ENCODE measurements at places on chromosomes 3 and 15.

- DNase-seq: no peak
Measured at GRCh38 chr3:48140936-48141603, 47.1 kb downstream of the CDC25A start.

- DNase-seq: no peak
Measured at GRCh38 chr15:55197362-55197705, 593 bp upstream of the RSL24D1 start.

DNA sequence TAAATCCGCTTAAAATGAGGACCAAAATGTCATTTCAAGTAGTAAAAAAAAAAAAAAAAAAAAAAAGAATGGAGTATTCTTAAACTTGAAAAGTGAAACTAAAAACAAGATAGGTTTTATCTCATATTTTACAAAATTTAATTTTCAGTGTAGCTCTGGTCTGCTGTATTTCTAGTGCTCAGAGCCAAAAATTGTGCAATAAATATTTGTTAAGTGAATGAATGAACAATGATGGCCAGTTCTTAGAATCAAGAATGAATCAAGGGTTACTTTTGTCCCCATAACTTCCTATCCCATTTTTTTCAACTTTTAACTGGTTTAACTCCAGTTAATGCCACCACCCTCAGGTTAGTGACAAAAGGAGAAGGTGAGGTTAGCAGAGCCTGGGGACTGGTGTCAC lies 214.4 kb downstream of the ABHD5 start:
- DNase-seq: no peak

GRCh38 chr3:129023909-129024308 lies 22.8 kb downstream of the EFCC1 start:
- no peak for DNase-seq

DNA sequence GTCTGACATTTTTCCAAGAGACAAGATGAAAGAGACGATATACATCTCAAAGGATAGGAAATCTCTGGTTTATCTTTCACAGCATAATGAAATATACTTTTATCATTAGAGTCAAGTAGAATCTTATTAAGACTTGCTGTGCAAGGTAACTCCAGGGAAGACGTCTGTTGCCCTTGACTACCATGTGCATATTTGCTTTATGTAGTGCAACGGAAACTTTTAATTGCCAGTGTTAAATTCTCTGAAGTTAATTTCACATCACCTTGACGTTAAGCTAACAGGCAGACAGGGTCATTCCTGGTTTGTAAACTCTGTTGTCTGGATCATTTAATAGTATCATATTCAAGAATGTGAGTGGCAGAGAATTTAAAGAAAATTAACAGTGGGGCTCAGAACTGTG lies 82.8 kb downstream of the LRTM1 start:
- DNase-seq: no peak

- no peak for DNase-seq
Measured at GRCh38 chr3:158272081-158272480, 162.2 kb downstream of the RSRC1 start.

- no peak for DNase-seq
Measured at GRCh38 chr3:106398891-106399600, 530.2 kb upstream of the CBLB start.

- no peak for DNase-seq
Measured at GRCh38 chr15:48317221-48317620, 14.0 kb upstream of the DUT start.

DNA sequence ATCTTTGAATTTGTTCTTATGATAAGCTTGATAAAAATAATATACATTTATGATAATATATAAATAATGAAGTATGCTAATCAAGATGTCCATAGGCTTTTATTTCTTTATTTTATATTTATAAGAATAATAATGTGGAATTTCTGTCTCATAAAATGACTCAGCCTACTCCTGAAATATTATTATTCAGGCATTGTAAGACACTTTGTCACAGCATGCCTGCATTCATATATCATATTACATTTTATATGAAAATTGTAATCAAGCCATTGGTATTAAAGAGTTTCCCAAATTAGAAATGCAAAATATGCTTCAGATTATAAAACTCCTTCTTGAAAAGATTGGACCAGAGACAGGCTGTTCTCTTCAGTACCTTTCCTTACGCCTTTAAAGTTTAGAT lies 1303.7 kb upstream of the CADM2 start:
- no peak for DNase-seq

- no peak for DNase-seq
Measured at GRCh38 chr15:34810443-34811129, 15.2 kb upstream of the ACTC1 start.

DNA sequence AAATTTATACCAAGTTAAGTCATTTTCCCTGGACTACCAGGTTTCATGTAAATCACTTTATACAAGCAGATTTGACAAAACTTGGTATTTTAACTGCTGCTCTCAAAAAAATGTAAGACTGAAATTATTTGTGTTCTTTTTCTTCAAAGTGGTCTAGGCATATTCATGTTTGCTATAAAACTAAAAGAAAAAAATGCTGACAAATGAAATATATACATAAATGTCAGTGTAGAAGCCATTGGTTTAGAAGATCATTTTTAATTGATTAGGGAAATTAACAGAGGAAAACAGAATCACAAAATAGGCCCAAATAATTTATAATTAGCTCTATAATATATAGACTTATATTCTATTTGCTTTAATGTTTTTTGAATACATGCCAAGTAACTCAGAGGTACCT lies 523.2 kb downstream of the RBMS3 start:
- no peak for DNase-seq

DNA sequence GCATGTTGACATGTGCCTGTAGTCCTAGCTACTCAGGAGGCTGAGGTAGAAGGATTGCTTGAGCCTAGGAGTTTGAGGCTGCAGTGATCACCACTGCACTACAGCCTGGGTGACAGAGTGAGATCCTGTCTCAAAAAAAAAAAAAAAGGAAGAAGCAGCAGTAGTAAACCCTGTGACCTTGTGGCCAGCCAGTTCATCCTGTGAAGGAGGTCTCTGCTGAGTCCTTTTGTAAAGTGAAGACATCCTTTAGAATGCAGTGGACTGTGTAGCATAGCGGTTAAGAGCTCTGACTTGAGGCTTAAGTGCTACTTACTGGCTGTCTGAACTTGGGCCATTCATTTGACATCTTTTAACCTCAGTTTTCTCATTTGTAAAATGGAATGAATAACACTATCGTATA lies 8.3 kb downstream of the EXOSC7 start:
- no peak for DNase-seq

- DNase-seq: no peak
Measured at GRCh38 chr3:45927881-45928280, 15.4 kb upstream of the CXCR6 start.

- DNase-seq: no peak
Measured at GRCh38 chr3:65079560-65079959, 391.8 kb upstream of the ADAMTS9 start.

- no peak for DNase-seq
Measured at GRCh38 chr15:85099195-85099803, 117.6 kb downstream of the PDE8A start.

DNA sequence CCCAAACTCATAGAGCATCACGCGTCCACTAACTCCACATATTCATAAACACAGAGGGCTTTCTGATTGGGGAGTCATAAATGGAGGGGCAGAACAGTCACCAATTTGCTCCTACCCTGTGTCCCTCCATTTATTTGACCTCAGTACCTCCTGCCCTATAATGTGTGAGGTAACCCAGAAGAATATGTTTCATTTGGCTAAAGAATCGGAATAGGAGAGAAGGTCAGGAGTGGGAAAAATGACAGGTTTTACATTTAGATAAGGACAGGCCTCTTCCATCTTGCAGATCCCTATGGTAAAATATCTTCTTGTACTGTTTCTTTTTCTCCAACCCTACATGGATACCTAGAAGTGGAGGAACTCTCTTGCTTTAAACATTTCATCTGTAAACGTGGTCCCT lies 578.0 kb downstream of the TUSC7 start:
- no peak for DNase-seq

DNA sequence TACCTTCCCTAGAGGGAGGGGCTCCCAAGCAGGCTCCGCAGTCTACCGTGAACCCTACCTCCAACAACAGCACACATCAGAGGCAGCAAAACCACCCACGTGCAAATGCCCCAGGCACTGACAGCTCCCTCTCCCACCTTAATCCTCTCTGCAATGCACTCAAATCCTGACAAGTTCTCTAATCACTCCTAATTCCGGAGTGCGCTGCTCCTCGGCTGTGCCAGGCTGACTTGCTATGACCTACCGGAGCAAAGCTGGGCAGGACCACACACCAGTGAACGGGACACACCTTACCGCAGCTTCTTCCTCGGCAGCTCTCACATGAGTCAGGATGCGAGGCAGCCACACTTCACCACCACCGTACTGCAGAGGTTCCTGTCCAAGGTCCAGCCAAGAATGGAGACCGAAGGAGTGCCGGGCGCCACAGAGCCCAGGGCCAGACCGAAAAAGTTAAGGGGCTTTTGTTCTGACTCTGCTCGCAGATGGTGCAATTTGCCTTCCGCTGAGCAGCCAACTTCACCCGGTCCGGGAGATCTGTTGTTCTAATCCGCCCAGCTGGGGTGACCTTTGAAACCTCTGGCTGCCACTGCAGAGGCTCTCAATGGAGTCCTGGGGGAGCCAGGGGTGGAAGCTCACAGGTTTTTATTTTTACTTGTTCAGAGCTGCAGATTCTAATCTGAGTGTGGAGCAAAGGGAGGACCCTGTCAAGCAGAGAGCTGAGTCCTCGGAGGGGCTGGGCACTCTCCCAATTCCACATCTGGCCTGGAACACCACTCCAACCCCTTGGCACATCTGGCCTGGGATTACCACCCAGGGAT lies 84.4 kb downstream of the MYLK start:
- no peak for DNase-seq

- DNase-seq: no peak
Measured at GRCh38 chr15:70770863-70771262, 7.5 kb upstream of the UACA start.

- DNase-seq: no peak
Measured at GRCh38 chr3:156793851-156794250, 32.3 kb upstream of the LEKR1 start.

DNA sequence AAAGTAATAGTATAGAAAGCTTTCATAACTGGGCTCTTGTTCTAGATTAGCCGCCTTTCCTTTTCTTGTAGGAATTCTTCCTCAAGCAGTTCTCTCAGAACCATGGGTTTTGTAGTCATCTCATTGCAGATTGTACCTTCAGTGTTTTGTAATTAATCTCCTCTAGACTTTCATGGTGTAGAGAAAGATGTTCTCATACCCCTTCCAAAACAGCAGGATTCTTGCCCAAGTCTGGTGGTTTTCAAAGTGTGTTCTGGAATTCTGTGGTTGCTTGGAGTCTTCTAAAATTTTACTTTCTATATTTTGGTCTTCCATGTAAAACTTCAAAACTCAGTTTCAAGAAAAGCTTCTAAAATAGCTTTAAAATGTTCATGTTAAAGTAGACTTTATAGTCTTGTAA lies 293.8 kb downstream of the PTPRG start:
- no peak for DNase-seq

DNA sequence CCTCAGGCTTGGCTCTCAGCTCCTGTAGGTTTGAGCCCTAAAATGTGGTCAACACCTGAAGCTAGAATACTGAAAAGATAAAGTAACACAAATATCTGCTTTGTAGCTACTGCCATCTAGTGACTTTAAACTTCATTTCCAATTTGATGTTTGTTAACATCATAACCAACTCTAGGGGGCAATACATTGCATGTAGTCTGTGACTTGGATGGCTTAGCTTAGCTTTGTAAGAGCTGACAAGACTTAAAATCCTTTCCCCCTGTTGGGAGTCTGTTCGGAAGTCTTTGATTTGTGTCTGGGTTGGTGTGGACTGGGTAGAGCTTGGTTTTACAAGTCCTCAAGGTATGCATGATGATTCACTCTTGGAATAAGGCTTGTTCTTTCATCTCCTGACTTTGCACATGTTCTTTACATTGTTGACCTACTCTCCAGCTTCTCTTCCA lies 51.7 kb downstream of the SCN11A start:
- DNase-seq: no peak

DNA sequence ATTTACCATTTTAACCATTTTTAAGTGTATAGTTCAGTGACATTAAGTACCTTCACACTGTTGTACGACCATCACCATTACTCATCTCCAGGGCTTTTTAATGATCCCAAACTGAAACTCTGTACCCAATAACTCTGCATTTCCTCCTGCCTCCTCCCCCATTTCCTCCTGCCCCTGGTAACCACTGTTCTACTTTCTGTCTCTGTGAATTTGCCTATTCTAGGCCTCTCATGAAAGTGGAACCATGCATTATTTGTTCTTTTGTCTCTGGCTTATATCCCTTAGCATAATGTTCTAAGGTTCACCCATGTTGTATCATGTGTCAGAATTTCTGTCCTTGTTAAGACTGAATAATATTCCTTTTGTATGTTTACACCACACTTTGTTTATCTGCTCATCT lies 154.2 kb downstream of the MECOM start:
- DNase-seq: no peak

GRCh38 chr3:193971261-193971751 lies 164.6 kb upstream of the HES1 start:
- no peak for DNase-seq

DNA sequence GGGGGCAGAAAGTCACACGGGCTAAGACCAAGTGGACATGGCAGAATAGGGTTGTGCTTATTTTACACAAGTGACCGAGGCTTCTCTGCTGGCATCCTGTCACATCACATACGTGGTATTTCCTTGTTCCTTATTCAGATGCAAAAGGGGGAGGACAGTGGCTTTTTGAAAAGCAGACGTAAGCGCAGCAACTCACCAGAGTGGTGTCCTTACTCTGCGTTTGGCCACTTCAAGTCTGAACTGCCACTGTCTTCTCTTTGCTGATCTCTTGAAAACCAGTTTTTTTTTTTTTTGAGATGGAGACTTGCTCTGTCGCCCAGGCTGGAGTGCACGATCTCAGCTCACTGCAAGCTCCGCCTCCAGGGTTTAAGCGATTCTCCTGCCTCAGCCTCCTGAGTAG lies 113.2 kb downstream of the SOX2 start:
- DNase-seq: no peak

DNA sequence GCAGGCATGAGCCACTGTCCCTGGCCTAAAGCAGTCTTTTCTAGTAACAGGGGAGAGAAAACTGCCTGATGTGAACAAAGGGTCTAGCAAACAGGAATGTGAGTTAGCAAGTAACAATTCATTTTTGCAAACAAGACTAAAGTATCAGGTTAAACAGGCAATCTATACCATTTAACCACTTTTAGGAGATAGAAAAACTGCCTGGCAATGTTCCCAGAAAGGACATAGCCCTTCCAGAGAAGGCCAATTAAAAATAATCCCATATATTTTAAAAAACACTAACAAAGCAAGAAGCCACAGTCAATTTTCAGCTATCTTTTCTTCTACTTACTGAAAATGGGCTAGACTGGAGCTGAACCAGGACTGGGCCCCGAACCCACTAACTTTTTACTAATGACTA lies 6.3 kb downstream of the RBSN start:
- DNase-seq: no peak

DNA sequence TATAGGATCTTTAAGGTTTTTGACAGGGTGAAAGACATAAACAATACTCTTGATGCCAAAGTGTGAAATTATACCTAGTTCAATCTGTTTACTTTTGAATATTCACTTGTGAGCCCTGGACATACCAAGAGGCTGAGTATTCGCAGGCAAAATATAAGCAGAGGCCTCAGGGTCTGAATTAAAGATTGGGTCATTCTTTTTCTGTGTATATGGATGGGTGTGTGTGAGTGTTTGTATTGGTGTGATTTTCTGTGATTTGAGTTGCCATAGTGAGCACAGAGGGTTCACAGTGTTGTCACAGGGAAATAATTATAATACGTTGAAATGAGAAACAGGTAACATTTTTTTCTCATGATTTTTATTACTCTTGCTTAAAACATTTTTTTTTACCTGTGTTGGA lies 770.7 kb upstream of the ALCAM start:
- DNase-seq: no peak

Data from stimulated activated CD4-positive, alpha-beta T cell treated with anti-CD3 and anti-CD28 coated beads, Interleukin-15, amount 100 ng/mL, for 1 hour (primary cell).